NCI-H2081 treated with DMSO at 0.1 percent for 48 hours (cell line): ENCODE measurements at places on chromosomes 4 and X.
A peak's percentile ranks its signal among the peaks of the same experiment; 100 is the strongest.

DNA sequence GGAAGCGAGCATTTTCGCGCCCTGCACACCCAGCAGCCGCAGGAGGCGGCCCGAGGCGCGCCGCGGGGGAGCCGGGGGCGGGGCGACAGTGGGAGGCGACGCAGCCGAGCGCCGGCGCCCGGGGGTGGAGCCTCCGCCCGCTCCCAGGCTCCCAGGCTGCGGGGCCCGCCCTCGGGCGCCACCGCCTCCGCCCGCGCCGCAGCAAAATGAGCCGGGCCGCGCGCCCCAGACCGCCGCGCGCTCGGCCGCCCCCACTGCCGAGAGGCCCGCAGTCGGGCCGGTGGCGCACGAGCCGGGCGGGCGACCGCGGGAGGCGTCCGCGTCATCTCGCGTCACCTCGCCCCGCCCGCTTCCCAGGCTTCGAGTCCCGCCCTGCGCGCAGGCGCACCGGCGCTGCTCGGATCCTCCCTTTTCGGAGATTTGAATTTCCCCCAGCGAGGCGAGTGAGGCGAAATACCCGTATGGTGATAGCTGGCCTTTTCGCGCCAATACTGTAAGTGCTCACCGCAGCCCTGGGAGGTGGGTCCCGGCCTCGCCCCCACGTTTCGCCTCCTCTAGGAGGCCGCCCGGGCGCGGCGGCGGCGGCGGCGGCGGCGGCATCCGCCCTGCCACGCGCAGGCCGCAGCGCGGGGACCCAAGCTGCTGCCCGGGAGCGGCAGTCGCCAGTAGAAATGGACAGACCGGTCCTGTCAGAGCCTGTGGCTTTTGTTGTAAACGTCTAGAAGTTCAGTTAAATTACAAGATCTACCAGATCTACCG, at the start of gene TMEM187:
Gene TMEM187, plus strand, starts transcription at position 387 of the 759 bp plus-strand sequence. CDS start 9,309 bp downstream, outside the sequence.
- DNase-seq: peak; percentile 27

DNA sequence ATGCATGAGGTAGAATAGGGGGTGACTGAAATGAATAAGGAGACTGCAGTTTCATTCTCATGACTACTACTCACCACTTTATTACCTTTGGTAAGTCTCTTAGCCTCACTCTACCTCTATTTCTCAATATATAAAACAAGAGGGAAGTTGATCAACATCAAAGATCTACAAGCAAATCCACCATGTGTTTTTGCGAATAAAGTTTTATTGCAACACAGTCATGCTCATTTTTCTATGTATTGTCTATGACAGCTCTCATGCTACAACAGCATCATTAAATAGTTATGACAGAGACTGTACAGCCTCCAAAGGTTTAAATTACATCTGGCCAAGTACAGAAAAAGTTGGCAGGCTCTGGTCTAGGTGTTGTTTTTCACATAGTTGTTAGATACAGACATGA, 72.6 kb upstream of the CPEB2 start:
- no peak for DNase-seq

DNA sequence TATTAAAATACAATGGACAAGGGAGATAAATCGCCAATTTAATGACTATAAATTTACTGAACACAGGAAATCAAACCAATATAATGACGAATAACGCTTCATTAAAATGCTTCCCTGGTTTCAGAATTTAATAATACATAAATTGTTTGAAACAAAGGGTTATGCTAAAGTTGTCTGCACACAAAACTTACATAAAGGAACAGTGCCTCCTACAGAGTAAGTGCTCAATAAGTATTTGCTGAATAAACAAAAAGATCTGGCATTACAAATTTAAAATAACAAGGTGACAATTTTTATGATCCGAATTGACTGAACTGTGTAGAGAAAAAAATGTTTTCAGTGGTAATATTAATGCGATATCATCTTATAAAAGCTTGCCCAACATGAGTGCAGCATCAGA, 69.6 kb downstream of the NOCT start:
- no peak for DNase-seq

GRCh38 chrX:10155137-10155536, 1.6 kb upstream of the CLCN4 start:
- DNase-seq: no peak

DNA sequence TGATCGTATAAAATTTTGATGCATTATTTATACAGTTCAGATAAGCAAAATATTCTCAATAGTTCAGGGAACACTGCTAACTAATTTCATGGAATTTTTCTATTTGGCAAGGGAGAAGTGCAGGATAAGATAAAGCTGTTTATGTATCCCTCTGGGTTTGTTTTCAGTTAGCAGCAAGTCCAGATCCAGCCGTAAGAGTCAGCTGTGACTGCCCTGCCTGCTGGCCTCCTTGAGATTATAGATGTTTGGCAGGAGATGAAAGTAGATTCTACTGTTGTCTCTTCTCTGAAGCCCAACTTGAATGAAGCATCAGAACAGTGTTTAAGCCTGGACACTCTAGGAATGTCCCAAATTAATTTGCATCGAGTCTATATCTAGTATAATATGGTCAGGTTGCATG, 29.5 kb downstream of the ANTXR2 start:
- DNase-seq: no peak

DNA sequence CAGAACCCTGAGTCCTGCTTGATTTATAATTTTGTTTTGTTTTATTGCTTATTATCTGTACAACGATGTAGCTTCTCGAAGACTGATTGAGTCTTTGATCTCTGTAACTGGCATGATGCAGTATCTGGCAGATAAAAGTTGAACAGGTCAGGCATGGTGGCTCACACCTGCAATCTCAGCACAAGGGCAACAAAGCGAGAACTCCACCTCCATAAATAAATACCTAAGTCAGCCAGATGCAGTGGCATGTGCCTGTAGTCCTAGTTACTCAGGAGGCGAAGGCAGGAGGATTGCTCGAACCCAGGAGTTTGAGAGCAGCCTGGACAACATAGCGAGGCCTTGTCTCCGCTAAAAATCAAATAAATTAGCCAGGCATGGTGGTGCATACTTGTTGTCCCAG, 15.7 kb upstream of the WDR19 start:
- no peak for DNase-seq

GRCh38 chrX:118496763-118497079, 1.1 kb downstream of the DOCK11 start:
- DNase-seq: no peak

DNA sequence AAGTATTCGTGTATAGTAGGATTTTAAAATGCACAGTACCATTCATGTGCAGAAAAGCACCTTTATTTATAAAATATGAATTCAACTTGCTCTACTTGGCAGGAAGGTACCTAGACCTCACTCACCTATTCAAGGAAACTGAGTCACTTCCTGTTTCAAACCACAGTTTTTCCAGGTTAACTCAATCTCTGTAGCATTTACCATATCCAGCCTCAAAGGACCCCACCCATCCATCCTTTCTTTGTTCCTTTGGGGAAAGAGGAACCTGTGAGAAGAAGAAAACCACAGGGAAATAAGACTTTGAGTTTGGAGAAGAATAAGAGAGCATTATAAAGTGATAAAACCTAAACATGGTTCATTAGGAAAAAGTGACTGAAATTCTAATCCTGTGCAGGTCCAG, 250.7 kb downstream of the CBR4 start:
- no peak for DNase-seq

GRCh38 chrX:106039920-106040319, 1.4 kb upstream of the SERPINA7 start:
- no peak for DNase-seq

GRCh38 chr4:41753942-41754341, 5.4 kb upstream of the PHOX2B start:
- no peak for DNase-seq

DNA sequence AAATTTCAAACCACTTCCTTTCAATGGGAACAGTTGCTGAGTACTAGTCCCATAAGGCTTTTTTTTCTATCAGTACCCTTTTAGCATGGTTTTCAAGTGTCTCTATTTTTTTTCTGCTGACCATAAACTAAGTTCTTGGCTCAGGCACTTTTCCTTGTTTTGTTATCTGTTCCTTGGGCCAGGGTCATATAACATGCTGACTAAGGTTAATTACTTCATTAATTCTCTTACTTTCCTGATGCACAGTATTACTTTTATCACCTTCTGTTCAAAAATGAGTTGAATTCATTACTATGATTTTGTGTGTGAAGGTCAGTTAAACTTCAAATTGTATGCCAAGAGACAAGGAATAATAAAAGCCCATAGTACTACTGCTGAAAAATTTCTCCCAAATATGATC, 19.7 kb upstream of the BTC start:
- DNase-seq: no peak

DNA sequence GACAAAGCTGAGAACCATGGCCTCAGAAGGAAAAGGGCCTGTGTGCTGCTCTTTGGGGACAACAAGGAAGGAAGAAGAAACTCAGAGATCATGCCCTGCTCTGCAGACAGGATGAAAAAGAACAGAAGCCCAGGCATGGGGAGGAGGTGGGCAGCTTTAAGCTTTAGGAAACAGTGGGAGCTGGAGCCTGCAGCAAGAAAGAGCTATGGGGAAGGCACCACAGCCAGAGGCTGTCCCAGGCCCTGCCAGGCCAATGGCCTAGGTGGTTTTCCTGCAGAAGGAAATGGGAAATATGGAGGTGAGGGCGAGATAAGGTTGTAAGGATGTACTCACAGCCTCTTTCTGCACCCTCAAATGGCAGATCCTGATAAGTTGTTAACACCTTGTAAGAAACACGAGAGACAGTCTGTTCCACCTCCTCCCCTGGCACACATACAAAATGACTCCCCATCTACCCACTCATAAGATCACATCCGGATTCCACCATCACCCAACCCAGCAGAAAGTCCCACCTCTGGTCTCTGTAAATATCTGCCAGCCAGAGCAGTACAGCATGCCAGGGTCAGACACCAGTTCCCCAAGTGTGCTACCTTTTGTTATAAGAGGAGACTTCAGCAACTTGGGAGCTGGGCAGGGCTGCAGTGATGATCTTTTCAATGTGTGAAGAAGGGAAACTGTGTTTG, 105.2 kb downstream of the RTL5 start:
- DNase-seq: no peak

DNA sequence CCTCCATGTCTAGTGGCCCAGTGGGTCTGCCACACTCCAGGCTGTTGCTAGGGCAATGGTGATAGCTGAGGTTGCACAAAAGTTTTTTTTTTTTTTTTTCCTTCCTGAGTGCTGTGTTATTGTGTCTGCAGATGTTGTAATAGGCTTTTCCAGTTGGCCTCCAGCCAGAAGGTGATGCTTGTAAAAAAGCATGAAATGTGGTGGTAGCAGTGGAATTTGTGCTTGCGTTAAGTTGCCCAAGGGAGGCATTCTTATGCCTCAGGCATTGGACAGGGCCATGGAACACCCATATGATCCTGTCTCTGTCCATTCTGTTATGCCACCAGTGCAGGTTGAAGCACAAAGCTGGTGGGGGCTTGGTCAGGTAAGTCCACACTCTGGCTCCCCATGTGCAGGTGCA, 660.5 kb upstream of the SPANXN1 start:
- DNase-seq: no peak

DNA sequence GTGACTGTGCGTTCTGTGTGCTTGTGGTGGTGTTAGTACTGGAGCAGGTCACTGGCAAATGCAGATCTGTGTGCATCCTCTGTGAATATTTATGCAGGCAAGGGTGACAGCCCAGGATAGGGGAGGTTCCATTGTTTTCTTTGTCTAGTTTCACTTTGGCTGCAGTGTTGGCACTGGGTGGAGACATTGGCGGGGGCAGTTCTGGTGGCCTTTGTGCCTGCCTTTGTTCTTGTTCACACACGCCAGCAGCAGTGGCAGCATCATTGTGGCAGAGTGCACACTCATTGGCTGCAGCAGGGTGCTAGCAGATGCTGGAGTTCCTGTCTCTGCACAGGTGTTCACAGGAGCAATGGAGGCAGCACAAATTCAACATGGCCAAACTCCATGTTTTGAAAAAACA, 495.3 kb downstream of the UBE2NL start:
- DNase-seq: no peak

DNA sequence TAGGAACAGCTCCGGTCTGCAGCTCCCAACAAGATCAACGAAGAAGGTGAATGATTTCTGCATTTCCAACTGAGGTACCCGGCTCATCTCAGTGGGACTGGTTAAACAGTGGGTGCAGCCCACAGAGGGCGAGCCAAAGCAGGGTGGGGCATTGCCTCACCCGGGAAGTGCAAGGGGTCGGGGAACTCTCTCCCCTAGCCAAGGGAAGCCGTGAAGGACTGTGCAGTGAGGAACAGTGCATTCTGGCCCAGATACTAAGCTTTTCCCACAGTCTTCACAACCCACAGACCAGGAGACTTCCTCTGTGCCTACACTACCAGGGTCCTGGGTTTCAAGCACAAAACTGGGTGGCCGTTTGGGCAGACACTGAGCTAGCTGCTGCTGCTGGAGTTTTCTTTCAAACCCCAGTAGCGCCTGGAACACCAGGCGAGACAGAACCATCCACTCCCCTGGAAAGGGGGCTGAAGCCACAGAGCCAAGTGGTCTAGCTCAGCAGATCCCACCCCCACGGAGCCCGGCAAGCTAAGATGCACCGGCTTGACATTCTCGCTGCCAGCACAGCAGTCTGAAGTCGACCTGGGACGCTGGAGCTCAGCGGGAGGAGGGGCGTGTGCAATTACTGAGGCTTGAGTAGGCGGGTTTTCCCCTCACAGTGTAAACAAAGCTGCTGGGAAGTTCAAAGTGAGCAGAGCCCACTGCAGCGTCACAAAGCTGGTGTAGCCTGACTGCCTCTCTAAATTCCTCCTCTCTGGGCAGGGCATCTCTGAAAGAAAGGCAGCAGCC, 84.6 kb downstream of the THOC2 start:
- no peak for DNase-seq

DNA sequence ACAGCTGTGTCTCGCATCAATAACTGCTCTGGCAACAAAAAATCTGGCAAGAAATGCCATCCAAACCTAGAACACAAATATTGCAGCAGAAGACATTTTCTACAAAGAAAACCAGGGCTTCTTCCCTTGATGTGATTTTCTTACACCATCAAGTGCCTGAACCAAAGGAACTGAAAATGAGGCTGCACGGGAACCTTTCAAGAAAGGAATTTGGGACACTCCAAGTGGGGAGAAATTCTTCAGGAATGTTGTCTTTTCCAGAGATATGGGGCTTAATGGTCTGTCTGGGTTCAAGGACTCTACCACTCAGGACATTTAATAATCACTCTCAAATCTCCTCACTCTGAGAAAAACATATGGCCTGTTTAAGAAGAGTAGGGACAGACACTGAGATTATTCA, 57.6 kb downstream of the PRDM5 start:
- DNase-seq: no peak

DNA sequence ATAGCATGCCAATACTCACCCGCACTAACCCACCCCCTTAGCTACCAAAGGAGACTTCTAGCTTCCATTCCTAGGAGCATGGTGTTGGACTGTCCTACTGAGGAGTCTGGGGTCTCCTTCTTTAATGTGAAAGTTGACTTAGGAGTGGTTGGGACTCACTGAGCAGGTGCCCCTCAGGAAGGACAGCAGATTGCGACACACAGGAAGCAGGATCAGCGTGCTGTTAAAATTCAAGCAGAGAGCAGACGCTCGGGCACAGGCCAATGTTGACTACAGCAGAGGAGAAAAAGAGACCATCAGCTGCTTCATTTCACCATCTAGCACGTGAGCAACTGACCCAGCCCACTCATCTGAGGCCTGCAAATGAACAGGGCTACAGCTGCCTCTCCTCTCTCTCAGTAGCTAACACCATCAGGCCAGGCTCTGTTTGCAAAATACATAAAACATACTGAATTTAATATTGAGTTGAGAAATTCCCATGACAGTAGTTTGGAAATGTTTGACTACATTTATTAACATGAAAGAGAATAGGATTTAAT, 10.8 kb downstream of the NOX1 start:
- no peak for DNase-seq
